ENCODE measurements at places on chromosomes 5 and 9. TPM values are rescaled to one million over a fixed set of nuclear protein-coding genes. Genes with fewer than 3 reads are reported as not detected.
A peak's percentile ranks its signal among the peaks of the same experiment; 100 is the strongest.

Gene BAAT
- total RNA-seq: 0.35 TPM

DNA sequence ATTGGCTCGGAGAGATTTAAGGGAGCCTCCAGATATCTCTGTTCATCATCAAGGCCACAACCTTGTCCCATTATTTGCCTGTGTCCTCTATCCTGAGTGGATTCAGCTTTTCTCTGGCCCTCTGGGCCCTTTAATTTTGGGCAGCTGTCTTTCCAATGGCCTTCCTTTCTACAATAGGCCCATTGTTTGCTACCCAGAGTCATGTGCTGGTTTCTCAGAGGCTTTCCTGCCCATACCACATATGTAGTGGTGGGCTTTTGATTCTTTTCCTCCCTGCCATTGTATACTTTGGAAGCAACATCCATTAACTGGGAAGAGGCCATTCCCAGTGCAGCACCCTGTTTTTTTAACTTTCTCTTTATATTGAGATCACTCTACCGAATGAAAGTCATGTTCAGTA lies 233.9 kb upstream of the SGCD start:
- DNase-seq: no peak
- no peaks in the 10 kb centered on the region for H3K27me3 ChIP-seq
- no peak overlapping the region for H3K4me3 ChIP-seq
- no peak overlapping the region for H3K27ac ChIP-seq

GRCh38 chr9:71001780-71002386 lies 119.5 kb downstream of the TRPM3 start:
- no peak overlapping the region for H3K4me3 ChIP-seq
- no peak overlapping the region for H3K27ac ChIP-seq
- no peak for DNase-seq
- no peaks in the 10 kb centered on the region for H3K4me1 ChIP-seq
- H3K36me3 ChIP-seq: no peaks in the 10 kb centered on the region

DNA sequence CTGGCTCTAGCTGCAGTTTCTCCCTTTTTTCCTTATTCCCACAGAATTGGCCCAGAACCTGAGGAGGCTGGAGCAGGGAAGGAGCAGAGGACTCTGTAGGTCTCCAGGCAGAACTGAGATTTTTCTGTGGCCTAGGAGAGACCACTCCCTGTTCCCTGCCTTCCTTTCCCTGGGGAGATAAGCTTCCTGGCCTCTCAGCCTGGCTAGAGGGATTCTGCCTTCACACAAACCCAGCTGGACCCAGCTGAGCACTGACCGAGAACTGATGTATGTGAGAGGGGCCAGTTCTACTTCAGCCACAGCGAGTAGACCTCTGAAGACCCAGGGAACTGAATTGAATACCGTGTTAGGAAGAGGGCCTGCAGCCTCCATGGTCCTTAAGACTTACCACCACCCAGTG lies 48.0 kb downstream of the RUSC2 start:
- DNase-seq: no peak
- no peaks in the 10 kb centered on the region for H3K27me3 ChIP-seq
- no peak overlapping the region for H3K27ac ChIP-seq
- no peaks in the 10 kb centered on the region for H3K36me3 ChIP-seq

Gene GGTA1
- total RNA-seq: not detected

GRCh38 chr9:126217797-126218196 lies 108.8 kb upstream of the MVB12B start:
- no peaks in the 10 kb centered on the region for H3K4me1 ChIP-seq
- H3K4me3 ChIP-seq: no peak overlapping the region
- H3K36me3 ChIP-seq: no peaks in the 10 kb centered on the region
- H3K27ac ChIP-seq: no peak overlapping the region

DNA sequence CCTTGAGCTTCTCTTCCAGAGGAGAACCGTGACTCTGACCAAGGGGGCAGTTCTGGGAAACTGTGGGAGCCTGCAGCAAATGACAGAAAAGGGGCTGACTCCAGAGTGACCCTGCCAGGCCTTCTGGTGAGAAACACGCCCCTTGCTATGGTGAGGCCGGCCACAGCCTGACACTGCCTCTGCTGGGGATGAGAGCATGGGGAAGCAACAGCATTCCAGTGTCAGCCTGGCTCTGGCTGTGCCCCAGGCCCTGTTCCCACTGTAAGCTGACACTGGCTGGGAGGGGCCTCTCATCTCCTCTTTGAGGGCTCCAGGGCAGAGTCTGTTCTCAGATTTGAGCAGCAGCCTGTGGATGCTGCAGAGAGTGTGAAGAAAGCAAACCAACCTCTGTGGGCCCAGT lies 180.0 kb upstream of the IL12B start:
- no peaks in the 10 kb centered on the region for H3K4me1 ChIP-seq
- no peaks in the 10 kb centered on the region for H3K36me3 ChIP-seq
- no peak overlapping the region for H3K4me3 ChIP-seq
- no peak overlapping the region for H3K27ac ChIP-seq
- no peak for DNase-seq

Gene FAM163B
- total RNA-seq: not detected

GRCh38 chr9:127927988-127928675 lies 2.4 kb downstream of the PIP5KL1 start:
- H3K4me3 ChIP-seq: no peak overlapping the region
- peaks cover 9% of the 10 kb centered on the region for H3K4me1 ChIP-seq
- H3K27ac ChIP-seq: no peak overlapping the region
- H3K27me3 ChIP-seq: no peaks in the 10 kb centered on the region
- DNase-seq: no peak
- no peaks in the 10 kb centered on the region for H3K36me3 ChIP-seq

- H3K27me3 ChIP-seq: no peaks in the 10 kb centered on the region
- H3K4me1 ChIP-seq: no peaks in the 10 kb centered on the region
- no peak overlapping the region for H3K4me3 ChIP-seq
Observed at GRCh38 chr5:57825031-57825686, 342.5 kb upstream of the ACTBL2 start.

Gene PCA3
- total RNA-seq: not detected

Gene GIN1
- total RNA-seq: 2.6 TPM

DNA sequence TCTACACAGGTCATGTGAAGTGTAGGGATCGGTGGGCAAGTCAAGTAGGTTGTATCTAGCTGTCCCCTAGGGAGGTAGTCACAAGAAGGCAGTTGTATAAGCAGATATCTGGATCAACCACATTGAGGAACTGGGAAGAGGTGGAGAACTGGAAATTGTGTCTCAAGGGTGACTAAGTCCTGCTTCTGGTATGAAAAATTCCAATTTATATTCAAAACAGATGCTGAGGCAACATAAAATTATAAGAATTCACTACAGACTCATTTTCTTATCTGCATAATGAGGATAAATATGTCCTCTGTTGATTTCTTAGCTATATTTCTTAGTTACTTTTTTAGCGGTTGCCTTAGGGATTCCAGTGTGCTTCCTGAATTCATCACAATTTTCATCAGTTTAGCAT lies 46.8 kb downstream of the GALNT12 start:
- H3K4me1 ChIP-seq: no peaks in the 10 kb centered on the region
- no peaks in the 10 kb centered on the region for H3K36me3 ChIP-seq
- no peak overlapping the region for H3K4me3 ChIP-seq
- H3K27me3 ChIP-seq: no peaks in the 10 kb centered on the region
- no peak overlapping the region for H3K27ac ChIP-seq

- DNase-seq: no peak
- H3K27ac ChIP-seq: no peak overlapping the region
- H3K36me3 ChIP-seq: no peaks in the 10 kb centered on the region
- H3K4me1 ChIP-seq: no peaks in the 10 kb centered on the region
Observed at GRCh38 chr5:129018837-129019236, 53.5 kb downstream of the SLC27A6 start.

DNA sequence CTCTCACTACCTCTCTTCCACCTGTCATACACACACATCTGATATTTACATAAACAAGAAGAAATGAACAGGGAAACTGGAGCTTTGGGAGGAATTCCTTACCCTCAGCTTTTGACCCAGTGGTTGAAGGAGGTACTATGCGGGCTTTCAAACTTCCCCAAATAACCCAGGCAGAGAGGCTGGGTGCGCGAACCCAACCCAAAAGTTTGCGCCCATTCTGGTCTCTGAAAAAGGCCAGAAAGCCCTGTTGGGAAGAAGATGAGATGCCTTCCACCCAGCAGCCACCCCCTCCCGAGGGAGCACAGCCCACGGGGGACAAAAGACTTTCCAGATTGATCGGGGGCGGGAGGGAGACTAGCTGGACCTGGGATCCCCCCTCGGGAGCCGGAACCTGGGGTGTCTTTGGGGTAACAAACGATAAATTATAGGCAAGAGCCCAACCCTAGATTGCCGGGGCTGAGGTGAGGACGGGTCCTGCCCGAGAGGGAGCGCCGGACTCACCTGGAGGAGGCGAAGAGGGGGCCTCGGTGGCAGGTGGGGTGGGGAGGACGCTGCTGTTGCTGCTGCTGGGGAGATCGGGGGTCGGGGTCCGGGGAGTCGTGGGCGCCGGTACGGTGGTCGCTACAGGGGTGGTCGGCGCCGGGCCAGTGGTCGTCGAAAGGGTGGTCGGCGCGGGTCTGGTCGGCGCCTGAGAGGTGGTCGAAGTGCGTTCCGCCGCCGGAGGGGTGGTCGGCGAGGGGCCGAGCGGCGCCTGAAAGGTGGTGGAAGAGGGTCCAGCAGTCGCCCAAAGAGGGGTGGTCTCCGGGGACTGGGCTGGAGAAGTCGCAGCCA lies 798 bp downstream of the MEGF9 start:
- H3K27me3 ChIP-seq: no peaks in the 10 kb centered on the region
- no peak for DNase-seq
- H3K36me3 ChIP-seq: no peaks in the 10 kb centered on the region
- H3K27ac ChIP-seq: peak overlapping the region; percentile 70
- peak overlapping the region; percentile 78 for H3K4me3 ChIP-seq
- H3K4me1 ChIP-seq: peaks cover 20% of the 10 kb centered on the region

DNA sequence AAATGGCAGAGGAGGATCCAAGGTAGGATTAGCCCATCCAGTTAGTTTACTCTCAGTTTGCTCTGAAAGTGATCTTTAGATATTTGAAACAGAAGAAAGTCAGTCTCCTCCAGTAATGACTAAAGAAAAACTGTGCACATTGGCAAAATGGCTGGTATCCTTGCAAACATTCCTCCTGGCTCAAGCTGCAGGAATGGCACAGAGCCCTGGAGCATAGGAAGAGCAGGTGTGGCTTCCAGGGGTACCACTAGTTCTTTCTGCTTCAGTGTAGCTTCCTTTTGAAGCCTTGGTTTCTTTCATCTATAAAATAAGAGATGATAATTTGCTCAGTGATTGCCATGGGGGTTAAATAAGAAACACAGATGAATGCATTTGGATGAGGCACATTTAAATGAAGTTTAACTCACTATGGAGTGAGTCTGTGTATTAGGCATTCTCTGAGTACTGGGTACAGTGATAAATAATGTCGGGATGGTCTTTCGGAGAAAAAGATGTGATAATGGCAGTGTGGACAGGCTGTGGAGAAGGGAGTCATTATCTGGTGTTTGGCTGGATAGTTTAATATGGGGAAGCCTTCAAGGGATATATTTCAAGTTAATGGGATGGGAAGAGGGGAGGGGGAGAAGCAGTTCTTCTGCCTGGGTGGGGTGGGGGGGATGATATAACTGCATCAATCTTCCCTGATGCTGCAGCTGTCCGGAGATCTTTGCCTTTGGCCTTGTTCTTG lies 217.3 kb upstream of the KLF4 start:
- no peak overlapping the region for H3K27ac ChIP-seq
- peaks cover 2% of the 10 kb centered on the region for H3K27me3 ChIP-seq
- DNase-seq: no peak
- H3K4me3 ChIP-seq: no peak overlapping the region

DNA sequence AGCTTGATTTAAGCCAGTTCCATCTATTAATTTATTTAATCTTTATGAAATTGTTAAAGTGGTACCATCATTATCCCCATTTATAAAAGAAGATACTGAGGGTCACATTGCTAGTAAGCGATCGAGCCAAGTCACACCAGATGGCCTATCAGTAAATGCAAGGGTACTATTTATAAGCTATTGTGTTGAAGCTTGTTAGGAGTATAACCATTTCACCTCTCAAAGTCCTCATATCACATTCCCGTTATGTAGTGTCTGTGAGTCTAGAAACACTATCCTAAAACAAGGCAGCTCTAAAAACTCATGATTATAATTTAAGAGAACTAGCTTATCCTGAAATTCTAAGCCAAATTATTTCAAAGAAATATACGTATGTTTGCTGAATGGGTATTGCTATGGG lies 1161.8 kb downstream of the EFNA5 start:
- no peak for DNase-seq
- no peaks in the 10 kb centered on the region for H3K27me3 ChIP-seq

Gene SLC12A2
- 15.9 TPM for total RNA-seq

GRCh38 chr9:132637801-132638200 lies 32.0 kb downstream of the DDX31 start:
- H3K27me3 ChIP-seq: no peaks in the 10 kb centered on the region
- peaks cover 6% of the 10 kb centered on the region for H3K36me3 ChIP-seq
- H3K4me1 ChIP-seq: no peaks in the 10 kb centered on the region
- no peak overlapping the region for H3K27ac ChIP-seq
- no peak for DNase-seq

All from T-cell (primary cell).